Hematopoietic multipotent progenitor cell treated with erythropoietin and hydrocortisone succinate and interleukin-3 and kit ligand, for 8 days (in vitro differentiated cells): ENCODE measurements at places on chromosomes 5 and 9.

- no peak for DNase-seq
Observed at GRCh38 chr5:148962761-148963324, 100.0 kb downstream of the SH3TC2 start.

DNA sequence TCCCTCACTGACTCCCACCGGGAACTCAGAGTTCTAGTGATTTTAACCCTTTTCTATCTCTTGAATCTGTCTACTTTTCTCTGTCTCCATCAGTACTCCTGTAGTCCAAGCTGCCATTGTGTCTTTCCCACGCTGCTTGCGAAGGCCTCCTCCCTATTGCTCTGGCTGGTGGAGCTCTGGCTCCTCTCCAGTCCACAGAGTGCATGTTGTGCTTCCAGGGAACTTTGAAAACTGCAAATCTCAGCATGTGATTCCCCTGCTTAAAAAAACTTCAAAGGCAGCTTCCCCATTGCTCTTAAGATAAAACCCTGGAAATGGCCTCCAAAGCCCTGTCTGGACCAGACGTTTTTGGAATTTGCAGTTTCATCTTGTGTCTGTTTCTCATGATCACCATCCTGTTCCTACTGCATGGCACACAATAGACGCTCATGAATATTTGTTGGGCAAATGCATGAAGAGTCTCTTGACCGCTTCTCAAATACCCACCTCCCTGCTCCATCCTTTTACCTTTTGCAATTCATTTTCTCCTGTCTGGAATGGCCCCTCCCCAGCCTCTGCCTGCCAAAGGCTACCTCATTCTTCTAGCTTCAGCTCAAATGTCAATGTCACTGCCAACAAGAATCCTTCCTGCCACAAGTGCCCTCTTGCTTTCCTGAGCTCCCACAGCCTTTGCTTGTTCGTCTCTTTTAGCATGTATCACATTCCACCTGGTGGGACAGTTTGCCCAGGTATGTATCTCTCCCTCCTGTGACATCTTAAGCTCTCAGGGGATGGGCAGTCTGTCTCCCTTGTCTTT, 293.2 kb downstream of the ARHGAP26 start:
- DNase-seq = no peak

- no peak for DNase-seq
Observed at GRCh38 chr9:84694248-84694647, 24.7 kb downstream of the NTRK2 start.

DNA sequence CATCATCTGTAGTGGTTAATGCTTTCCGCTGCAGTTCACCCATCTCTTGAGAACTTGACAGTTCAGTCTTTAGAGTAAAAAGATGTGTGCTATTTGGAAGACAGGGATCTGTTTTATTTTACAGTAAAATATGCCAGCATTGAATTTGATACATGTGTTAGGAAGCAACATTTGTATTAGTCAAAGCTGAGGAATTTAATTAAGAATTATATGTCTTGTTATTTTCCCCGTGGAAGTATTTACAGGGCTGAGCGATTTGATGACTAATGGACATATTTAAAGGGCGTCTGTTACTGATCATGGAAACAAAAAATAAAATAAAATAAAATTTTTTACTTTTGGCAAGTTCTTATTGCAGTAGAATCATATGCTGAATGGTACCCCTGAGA, 101.3 kb downstream of the PAM start:
- DNase-seq = no peak

- no peak for DNase-seq
Observed at GRCh38 chr5:169012450-169012849, 288.5 kb downstream of the SLIT3 start.
